SHP77 (cell line): ENCODE measurements at places on chromosomes 1 and 21.

GRCh38 chr1:64136296-64136695 is 67.1 kb upstream of the UBE2U start:
- no peak for DNase-seq

DNA sequence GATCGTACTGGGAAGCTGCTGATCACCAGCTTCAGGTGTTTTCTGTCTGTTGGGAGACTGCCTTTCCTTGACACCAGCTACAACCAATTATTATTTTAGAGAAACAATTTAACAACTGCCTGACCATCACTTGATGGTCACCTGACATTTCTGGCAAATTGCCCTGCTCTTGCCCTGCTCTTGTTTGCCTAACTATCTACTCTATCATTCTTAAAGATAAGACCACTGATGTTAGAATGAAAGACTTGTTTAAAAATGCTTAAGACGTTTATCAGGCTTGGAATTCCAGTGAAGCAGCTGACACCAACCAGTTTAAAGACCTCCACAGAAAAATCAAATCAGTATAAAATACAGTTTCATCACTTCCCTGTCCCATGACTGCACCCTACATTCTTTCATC is 423.3 kb upstream of the CAMK1G start:
- no peak for DNase-seq

DNA sequence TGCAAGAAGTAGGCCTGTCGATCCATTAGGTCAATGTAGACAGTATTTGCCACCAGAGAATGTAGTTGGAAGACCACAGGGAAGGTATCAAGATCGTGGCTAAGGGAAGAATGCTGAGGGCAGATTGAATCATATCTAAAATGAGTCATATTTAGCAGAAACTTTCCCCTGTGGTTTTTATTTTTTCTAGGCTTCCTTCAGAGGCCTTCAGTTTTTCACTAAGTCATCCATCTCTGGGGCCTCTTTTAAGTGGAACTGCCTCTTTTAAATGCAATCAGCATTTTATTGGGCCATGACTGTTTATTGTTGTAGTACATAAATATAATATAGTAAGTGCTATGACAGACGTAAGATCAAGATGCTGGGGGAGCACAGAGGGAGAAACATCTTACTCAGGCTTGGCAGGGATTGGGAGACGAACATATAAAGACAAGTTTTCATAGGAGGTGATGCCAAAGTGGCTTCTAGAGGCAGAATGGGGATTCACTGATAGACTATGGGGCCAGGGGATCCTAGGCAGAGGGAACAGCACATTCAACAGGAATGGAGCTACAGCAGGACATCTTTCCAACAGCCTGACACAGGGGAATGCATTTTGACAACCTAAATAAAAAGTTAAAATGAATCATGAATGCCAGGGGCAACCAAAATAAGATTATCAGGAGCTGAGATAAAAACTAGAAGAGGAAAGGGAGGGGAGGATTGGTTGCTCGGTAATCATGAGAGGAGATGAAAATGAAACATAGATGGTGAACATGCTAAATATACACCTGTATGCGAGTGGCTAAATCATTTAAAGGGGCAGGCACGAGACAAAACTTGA is 20.1 kb downstream of the UBE2U start:
- no peak for DNase-seq

DNA sequence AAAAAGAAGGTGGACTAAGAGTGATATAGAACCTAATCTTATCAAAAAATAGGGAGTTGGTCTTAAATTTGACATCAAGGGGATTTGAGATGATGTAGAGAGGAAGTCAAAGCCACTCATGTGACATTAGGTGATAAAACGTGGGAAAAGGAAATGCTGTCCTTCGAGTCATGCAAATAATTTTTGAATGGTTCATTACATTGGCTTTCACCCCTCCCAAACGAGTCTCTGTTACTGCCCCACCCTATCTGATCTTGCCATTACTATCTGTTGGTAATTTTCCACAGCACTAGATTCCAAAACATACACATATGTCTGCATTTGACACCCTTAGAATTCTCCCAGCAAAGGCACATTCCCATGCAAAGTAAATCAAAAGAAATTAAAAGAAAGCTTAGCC is 531.1 kb upstream of the ADAMTS5 start:
- no peak for DNase-seq

GRCh38 chr1:221778535-221779142 is 36.8 kb upstream of the DUSP10 start:
- DNase-seq = no peak

DNA sequence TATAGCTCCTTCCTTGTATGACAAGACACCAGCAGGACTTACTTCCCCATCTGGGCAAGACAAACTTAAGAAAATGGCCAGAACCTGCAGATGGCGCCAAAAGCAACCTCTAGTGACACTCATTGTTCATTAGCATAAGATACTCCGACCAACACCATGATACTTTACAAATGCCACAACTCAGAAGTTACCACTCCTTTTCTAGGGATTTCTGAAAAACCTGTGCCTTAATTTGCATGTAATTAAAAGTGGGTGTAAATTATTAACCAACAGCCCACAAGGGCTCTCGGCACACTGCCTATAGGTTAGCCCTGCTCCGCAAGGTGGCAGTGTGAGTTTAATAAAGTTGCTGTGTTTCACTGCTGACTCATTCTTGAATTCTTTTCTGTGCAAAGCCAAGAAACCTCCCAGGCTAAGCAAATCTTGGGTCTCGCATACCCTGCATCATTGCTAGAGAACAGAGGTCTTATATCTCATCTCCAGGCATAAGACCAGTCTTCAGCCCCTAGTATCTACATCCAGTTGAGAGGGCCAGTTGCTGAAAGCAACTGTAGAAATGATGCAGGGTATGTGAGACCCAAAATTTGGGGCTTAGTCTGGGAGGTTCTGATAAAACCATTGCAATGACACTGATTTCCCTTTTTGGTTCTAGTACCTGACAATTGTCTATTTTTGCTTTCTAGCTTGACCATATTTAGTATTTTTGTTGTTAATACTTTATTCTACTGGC is 86.4 kb downstream of the FAF1 start:
- peak; percentile 22 for DNase-seq

DNA sequence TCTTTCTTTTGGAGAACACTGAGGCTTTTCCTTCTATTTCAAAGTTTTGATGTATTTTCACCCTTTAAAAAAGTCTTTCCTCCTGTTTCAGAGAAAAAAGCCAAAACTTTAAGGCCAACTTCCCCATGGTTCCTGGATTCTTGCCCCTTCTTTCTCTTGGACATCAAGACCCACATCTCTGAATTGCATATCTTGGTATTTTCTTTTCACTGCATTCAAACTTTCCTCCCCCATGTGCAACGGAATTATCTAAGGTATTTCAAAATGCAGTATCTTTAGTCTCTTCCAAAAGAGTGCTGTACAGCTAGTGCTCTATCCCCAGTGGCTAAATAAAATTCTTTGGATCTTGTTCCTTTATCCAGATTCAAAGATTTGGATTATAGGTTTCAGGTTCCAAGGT is 81.1 kb upstream of the TSPAN2 start:
- no peak for DNase-seq

DNA sequence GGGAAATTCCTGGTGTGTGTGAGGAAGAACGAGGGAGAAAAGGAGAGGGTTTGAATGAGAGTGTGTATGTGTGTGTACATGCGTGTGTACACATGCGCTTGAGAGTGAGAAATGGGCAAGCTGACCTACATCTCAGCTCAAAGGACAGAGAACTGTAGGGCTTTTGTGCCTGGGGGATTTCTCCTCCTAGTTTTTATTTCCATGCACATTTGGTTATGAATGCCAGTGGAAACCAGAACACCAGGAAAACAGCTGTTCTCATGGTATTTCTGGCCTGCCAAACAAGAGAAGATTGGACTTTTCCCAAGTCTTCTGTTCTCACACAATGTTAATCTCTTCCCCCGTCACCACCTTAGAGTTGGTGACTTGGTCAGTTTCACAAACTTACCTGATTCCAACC is 45.2 kb downstream of the SLC44A3 start:
- DNase-seq = no peak

- no peak for DNase-seq
Measured at GRCh38 chr1:53349968-53350852, 22.3 kb upstream of the LRP8 start.

GRCh38 chr1:21913763-21914162 is 23.3 kb downstream of the HSPG2 start:
- no peak for DNase-seq

DNA sequence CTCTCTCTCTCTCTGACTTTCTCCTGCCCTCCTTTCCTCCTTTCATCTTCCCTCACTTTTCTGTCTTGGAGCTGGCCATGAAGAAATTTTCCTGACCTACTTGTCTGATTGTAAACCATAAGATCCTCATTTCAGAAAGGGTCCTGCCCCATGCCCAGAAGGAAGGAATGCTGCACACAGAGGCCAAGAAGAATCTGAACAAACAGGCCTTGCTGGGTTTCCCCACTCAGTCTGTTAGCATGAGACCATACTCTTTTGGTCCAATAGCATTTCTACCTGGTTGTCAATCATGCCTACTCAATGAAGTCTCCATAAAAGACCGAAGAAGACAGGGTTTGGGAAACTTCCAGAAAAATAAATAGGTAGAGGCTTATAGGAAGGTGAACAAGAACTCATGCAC is 128.7 kb downstream of the MAB21L3 start:
- no peak for DNase-seq

- no peak for DNase-seq
Measured at GRCh38 chr1:183884526-183884925, 79.6 kb downstream of the RGL1 start.
